ENCODE measurements at places on chromosomes 3 and 15.

GRCh38 chr15:76011627-76012551 lies at the start of gene NRG4:
TSS of gene NRG4 (minus strand) at chr15:76012424. CDS start at chr15:76011230, 1,194 bp downstream.
- peak; percentile 1 for DNase-seq

DNA sequence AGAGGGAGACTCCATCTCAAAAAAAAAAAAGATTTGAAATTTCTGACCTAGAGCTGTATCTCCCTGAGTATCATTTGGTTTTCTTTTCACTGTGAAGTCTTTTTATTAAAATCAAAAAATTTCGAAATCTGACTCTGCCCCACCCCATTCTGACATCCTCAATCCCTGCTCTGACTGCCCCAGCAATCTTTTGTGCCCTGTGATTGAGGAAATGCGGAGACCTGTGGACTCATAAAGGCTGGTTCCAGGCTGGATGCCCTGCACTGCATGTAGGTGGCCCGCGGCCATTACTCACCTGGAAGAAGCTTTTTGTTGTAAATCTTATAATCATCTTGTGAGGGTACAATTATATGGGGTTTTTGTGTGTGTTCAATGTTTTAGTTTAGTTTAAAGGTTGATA lies 147.3 kb upstream of the SEMA6D start:
- DNase-seq = no peak

GRCh38 chr3:32456429-32457130 lies 46.1 kb downstream of the CMTM6 start:
- DNase-seq = no peak

- peak; percentile 67 for DNase-seq
Observed at GRCh38 chr3:159987291-159987711, 1.3 kb upstream of the IL12A start.

GRCh38 chr3:150090006-150090405 lies 119.3 kb upstream of the PFN2 start:
- peak; percentile 82 for DNase-seq

GRCh38 chr15:27545494-27546255 lies 553.4 kb downstream of the OCA2 start:
- DNase-seq = no peak

DNA sequence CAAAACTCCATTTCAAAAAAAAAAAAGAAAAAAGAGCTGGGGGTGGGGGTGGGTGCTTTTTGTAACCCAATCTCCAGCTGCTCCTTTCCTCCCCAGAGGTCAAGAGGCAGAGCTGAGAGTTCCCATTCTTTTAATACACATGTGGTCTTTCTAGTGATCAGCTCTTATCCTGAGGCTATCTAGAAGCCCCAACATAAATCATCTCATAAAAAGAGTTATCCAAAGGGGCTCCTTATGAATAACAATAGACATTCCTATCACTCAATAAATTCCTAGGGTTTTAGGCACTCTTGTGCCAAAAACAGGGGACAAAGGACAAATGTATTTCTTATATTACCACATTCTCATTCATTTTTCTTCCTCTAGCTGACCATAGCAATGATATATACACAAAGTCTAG lies 25.1 kb upstream of the GAP43 start:
- no peak for DNase-seq

- DNase-seq = no peak
Observed at GRCh38 chr3:139982404-139982803, 47.4 kb downstream of the CLSTN2 start.

- peak; percentile 25 for DNase-seq
Observed at GRCh38 chr15:98649472-98650416, 1.4 kb downstream of the IGF1R start.

DNA sequence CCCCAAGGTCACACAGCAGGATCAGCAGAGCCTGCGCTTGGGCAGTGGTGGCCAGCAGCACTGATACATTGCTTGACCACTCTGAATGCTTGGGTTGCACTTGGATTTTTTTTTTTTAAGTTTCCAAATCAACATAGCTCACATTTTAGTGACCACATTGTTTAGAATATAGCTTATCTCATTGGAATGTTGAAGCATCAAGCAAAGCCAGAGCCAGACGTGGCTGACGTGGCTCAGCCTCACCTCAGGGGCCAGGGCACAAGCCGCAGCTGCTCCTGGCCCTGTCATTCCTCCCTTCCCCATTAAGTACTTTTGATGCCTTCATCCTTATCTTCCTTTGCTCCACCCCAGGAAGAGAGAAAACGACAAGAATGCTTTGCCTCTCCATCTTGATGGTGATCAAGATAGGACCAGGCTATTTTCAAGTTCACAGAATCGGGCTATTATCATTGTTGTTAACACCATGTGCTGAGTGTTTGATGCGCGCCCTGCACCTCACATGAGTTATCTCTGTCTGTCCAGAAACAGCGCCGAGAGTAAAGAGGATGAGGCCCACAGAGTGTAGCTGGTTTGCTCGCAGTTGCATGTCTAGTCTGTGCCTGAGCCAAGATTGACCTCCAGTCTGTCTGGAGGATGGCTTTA lies 75.8 kb downstream of the AAGAB start:
- DNase-seq = peak; percentile 98

All from HCEC 1CT (cell line).